ENCODE measurements at places on chromosomes 12 and 14. TPM values are rescaled to one million over a fixed set of nuclear protein-coding genes. Genes with fewer than 3 reads are reported as not detected.

Gene NRL
- total RNA-seq, result 2.5 TPM

DNA sequence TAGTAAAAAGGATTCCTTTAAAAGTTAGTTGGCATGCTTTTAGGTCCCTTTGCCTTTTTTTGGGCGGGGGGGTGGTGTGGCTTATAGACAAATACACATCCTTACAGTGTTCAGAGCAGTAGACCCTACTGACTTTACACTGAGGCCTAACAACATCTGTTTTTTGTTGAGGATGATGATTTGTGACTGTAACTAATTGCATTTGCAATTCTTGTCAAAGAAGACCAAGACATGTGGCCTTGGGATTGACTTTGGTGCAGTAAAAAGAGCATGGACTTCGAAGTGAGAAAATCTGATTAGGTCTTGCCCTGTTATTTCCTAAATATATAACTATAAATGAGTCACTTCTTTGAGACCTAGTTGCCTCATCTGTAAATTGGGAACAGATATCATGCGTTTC is 77.3 kb downstream of the TRHDE start:
- DNase-seq, result no peak

GRCh38 chr14:65599375-65599774 is 186.8 kb downstream of the FUT8 start:
- no peak for DNase-seq

Gene ASB2
- 2.0 TPM for total RNA-seq
